Pancreas (tissue), 10 donors: ENCODE measurements at places on chromosomes 2 and 18.

DNA sequence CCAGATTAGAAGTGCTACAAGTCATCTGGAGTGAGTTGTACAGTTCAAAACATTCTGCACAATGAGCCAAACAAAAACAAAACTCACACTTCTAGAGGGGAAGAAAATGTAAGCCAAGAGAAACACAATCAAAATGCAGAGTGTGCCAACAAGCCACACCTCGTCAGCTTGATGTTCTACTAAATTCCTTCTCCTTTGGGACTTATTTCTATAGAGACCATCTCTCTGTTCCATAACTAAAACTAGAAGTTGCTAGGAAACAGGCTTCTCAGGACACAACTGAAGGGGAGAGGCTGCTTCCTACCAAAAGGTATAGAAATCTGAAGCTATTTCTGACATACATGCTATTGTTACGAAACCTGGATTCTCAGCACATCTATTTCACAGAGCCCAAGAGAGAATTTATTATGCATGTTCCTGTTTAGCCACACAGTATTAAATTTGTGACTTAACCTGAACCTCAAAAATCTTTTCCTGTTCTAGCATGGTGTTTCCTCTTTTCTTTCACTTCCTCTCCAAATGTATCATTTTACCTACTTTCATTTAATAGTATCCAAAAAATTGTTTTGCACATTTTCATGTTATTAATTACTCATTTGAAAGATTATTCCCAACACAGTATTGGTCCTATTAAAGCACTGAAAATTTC, 211.4 kb upstream of the CCDC150 start:
- H3K27ac ChIP-seq: no peak overlapping the region
- no peak overlapping the region for H3K4me3 ChIP-seq
- DNase-seq: no peak
- H3K36me3 ChIP-seq: no peaks in the 10 kb centered on the region

- no peaks in the 10 kb centered on the region for H3K27me3 ChIP-seq
- H3K27ac ChIP-seq: no peak overlapping the region
- no peak for DNase-seq
- H3K4me1 ChIP-seq: no peaks in the 10 kb centered on the region
- no peaks in the 10 kb centered on the region for H3K36me3 ChIP-seq
Observed at GRCh38 chr18:3679241-3679640, 229.3 kb downstream of the TGIF1 start.

- no peak overlapping the region for H3K4me3 ChIP-seq
- H3K4me1 ChIP-seq: no peaks in the 10 kb centered on the region
- DNase-seq: no peak
Observed at GRCh38 chr2:17649026-17649425, 104.6 kb downstream of the SMC6 start.

GRCh38 chr2:229081411-229081810, 189.7 kb downstream of the PID1 start:
- no peaks in the 10 kb centered on the region for H3K36me3 ChIP-seq
- DNase-seq: no peak
- no peaks in the 10 kb centered on the region for H3K4me1 ChIP-seq
- no peak overlapping the region for H3K4me3 ChIP-seq

DNA sequence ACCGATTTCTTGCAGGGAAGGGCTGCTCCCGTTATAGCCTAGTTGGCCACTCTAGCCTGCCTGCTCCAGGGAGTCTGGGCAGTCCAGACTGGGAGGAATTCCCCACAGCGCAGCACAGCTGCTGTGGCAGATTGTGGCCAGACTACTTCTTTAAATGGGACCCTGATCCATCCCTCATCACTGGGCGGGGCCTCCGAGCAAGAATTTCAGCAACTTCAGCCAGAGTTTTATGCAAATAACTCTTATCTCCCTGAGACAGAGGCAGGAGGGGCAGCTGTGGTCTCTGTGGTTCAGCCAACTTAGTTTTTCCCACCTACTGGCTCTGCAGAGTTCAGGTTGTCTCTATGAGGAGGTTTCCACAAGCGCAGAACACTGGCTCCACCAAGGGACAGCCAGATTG, 1583.2 kb downstream of the SUCLG1 start:
- H3K4me3 ChIP-seq: no peak overlapping the region
- H3K27ac ChIP-seq: no peak overlapping the region
- no peaks in the 10 kb centered on the region for H3K36me3 ChIP-seq
- DNase-seq: no peak

- no peaks in the 10 kb centered on the region for H3K4me1 ChIP-seq
- H3K36me3 ChIP-seq: no peaks in the 10 kb centered on the region
- no peak overlapping the region for H3K27ac ChIP-seq
- H3K27me3 ChIP-seq: no peaks in the 10 kb centered on the region
Observed at GRCh38 chr2:12236136-12236844, 480.4 kb upstream of the TRIB2 start.

GRCh38 chr2:86557836-86558235, 5.4 kb downstream of the CHMP3 start:
- no peaks in the 10 kb centered on the region for H3K27me3 ChIP-seq
- no peak overlapping the region for H3K4me3 ChIP-seq
- H3K27ac ChIP-seq: no peak overlapping the region
- no peak for DNase-seq

DNA sequence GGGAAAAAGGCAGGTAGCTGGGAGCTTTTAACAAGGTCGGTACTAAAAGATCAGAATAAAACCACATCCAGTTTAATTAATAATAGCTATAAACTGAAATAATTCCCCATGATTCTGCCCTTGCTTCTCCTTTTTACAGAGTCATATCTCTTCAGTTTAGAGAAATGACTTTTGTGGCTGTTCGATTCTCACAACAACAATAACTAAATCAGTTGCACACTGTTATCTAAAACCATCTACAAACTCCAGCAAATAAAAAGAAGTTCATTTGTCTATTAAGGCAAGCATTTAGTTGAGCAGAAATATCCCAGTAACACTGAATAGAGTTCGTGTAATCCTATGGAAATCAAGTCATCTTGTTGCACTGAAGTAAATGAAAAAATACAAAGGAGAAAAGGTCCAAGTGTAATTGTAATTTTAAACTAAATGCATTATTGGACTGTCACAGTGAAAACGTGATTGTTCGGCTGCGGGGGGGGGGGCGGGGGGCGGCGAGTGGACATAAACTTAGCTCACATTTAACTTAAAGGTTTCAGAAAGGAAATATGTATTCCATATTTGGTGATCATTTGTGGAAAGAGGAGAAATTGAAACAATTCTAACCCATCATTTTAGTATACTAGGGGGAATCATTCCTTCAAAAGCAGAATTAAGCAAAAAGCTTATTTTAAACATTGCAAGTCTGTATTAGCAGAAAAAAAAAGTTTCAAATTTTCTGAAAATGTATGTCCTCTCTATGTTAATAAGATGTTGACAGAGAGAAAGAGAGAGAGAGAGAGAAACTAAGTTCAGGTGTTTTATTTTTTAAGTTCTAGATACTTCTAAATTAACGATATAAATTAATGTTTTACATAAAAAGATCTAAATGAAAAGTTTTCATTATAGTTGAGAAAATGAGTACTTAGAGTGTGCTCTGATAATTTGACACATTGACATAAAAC, 144.5 kb downstream of the MEIS1 start:
- H3K36me3 ChIP-seq: no peaks in the 10 kb centered on the region
- H3K4me3 ChIP-seq: peak overlapping the region; percentile 6
- no peak for DNase-seq
- H3K4me1 ChIP-seq: peaks cover 3% of the 10 kb centered on the region
- peak overlapping the region; percentile 93 for H3K27ac ChIP-seq
- H3K27me3 ChIP-seq: no peaks in the 10 kb centered on the region
